WTC11 (cell line): ENCODE measurements at places on chromosomes 2 and 18.

DNA sequence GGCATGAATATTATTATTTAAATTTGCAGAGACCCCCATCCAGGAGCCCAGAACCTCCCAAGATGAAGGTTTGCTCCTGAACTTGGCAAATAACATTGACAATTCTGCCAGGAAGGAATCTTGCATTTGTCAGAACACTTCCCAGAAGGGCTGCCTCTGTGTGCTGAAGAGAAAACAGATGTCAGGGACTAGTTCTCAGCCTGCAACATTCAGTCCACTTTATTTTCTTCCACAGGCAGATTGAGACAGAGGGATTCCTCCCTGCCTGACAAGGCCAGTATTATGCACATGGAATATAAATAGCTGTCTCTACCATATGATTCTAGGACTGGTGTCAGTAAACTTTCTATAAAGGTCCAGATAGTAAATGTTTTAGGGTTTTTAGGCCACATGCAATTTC, 171.5 kb upstream of the SIX2 start:
- no peak for DNase-seq

DNA sequence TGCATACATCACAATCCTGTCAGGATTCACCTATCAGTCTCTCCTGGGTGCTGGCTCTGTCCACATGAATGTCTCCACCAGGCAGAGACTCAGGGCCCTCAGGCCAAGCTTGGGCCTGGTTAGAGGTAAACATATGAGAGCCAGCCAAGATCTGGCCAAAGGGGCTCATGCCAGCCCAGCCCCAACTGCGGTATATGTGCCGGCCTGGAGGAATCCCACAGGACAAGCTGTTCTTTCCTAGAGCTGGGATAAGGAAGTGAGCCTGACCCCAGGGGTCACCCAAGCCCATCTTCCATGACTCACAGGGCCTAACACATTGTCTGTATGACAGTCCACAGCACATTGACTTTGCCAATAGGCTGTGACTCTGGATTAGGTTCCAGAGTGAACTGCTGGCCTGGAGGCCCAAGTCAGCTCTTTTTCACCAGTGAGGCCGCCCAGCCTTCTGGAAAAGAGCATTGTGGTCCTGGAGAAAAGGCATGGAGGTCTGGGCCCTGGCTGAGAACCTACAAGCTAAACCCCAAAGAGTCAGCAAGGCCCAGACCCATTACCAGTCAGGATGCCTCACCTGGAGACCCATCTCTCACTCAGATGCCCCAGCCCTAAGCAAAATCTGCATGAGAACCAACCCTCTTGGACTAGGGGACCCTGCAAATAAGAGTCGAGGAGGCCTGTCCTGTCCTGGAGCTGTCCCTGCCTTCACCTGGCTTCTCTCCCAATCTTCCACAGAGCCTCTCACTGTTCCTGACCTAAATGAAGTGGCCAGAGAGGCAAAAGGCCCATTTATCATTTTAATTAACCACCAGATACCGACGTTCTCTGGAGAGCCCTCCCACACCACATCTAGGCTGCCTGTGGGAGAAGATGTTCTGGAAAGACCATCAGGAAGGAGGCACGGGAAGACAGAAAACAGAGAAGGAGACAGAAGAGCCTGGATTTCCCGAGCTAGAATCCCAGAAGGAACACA, 120.9 kb upstream of the PKDCC start:
- no peak for DNase-seq

DNA sequence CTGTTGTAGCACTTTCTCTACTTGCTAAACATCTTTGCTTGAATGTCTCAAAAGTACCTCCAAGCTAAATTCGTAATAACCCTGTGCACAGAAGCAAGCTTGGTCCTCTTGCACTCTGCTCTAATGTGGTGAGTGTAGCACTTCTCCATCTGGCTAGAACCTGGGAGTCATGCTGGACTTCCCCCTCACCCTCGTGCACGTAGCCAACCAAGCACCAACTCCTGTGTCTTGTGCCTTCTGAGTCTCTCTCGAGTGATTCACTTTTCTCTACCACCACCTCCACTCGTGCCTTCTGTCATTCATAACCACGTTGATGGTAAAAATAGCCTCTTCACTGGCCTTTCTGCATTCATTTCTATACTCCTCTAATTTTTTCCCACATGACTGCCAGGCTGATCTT, 91.9 kb upstream of the KCNE4 start:
- no peak for DNase-seq

GRCh38 chr2:236548179-236548921, 21.3 kb upstream of the ACKR3 start:
- no peak for DNase-seq

GRCh38 chr2:105861200-105861599, 116.5 kb downstream of the NCK2 start:
- no peak for DNase-seq

- no peak for DNase-seq
Measured at GRCh38 chr18:8762968-8763367, 57.6 kb downstream of the MTCL1 start.

GRCh38 chr18:66749030-66749429, 145.1 kb upstream of the CDH19 start:
- no peak for DNase-seq

DNA sequence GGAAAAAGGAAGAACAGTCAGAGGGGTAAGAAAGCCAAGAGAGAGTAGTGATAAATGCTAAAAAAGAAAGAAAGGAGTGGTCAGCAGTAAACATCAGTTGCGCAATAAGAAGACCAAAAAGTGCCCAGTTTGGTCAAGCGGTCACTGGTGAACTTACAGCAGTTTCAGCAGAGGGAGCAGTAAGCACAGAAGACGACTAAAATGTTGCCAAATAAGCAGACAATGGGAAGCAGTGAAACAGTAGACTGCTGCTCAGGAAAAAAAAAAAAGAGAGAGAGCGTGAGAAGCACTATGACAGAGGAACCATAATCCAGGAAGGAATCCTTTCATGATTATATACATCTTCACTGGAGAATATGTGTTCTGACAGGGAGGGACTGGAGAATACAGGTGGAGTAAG, 45.8 kb downstream of the DNAJC10 start:
- DNase-seq: no peak

DNA sequence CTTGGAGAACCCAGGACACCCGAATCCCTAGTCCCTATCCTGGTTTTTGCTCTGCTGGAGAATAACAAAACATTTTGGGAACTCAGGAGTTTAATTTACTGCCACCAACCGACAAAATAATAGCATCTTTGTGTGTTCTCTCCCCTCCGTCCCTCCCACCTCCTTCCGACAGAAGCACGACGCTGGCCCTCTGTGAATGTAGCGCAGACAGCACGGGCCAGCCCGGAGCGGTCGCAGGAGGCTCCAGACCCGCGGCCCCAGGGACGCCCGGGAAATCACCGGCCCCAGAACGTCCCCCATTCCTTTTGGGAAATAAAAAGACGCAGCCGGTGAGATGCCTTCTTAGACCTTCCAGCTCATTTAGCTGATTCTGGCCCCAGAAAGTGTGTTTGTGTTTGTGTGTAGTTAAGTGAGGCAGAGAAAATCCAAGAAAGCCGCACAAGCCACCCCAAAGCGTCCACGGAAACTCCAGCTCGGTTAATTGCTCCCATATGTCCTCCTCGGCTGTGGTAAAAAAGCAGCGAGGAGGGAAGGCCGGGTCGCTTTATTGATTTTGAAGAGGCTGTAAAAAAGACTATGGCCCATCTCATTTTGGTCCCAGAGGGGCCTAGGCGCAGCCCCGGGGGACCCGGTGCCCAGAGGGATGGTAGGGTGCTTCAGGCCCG, 577 bp upstream of the TANC1 start:
- peak; percentile 58 for DNase-seq

DNA sequence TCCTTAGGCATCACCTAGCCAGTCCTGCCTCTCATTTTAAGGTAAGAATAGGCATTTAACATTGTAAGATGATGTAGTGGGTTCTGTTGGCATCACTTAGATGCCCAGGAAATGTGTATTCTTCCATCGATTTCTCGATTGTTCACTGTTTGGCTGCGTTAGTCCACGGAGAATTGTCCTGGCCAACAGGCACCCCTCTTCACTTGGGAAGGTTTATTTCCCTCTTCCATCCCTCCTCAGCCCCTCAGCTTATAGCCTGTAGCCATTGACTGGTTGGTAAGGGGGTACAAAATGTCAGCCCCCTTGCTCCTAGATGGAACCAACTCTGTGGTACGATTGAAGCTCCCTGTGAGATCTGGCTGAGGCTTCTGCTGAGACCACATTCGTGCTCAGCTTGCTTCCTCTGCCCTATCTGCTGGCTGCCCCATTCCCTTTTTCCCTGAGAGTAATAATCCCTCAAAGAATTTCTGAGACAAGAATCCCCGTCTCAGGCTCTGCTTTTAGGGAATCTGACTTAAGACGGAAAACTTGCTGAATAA, 43.4 kb downstream of the PLEKHA3 start:
- no peak for DNase-seq

- no peak for DNase-seq
Measured at GRCh38 chr2:226656367-226656766, 143.3 kb downstream of the IRS1 start.

- DNase-seq: peak; percentile 80
Measured at GRCh38 chr2:163736433-163737189, 803 bp upstream of the FIGN start.

GRCh38 chr18:23317975-23318675, 135.0 kb upstream of the RIOK3 start:
- no peak for DNase-seq

GRCh38 chr2:45771261-45771660, 119.8 kb downstream of the PRKCE start:
- DNase-seq: peak; percentile 17

DNA sequence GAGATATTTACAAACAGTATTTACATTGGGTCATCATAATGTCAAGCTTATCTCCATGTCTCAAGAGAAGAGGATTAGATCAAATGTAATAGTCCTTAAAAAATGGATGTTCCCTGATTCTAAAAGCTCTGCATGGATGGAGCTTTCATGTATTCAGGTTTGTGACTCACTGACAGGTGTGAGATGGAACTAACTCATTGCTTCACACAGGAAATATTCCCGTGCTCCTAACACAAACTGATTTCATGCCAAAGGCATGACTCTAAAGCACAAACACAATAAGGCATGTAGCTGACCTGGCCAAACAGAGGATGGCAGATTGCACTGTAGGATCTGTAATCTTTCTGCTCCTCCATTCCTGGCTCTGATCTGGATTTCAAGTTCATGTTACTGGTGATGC, 110.0 kb downstream of the ALK start:
- DNase-seq: no peak

DNA sequence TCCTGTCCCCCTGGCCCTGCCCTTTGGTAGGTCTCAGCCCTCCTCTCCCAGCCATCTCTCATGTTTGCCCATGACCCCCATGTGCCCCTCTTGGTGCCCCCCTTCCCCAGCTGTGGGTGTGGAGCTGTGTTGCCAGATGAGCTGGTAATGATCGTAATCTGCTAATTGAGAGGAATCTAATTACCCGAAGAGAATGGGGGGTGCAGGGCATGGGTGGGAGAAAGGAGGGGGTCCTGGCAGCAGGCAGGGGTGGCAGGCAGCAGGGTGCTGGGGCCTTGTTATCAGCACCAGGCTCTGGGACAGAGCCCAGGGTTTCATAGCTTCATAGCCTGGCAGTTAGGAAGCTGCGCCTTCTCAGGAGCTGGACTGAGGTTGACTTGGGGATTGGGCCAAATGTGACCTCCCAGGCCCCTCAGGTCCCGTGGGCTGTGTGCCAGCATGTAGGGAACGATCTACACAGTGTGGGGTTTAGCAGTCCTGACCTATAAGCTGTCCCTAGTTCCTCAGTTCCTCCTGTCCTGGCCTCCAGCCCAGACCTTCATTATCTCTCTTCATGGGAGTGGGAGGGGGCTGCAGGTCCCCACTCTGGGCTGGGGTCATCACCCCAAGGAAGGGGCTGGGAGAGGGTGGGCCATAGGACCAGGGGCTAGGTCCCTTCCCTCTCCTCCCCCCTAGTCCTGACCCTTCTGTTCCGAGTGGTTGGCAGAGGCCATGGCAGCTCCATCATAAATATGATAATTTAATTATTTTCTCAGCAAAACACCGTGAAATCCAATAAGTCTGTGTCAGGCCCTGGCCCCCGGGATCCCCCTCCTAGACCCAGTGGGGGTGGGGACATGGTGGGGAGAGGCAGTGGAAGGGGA, 6.5 kb upstream of the ASIC4 start:
- no peak for DNase-seq

- no peak for DNase-seq
Measured at GRCh38 chr2:20638646-20639430, 12.1 kb downstream of the HS1BP3 start.

DNA sequence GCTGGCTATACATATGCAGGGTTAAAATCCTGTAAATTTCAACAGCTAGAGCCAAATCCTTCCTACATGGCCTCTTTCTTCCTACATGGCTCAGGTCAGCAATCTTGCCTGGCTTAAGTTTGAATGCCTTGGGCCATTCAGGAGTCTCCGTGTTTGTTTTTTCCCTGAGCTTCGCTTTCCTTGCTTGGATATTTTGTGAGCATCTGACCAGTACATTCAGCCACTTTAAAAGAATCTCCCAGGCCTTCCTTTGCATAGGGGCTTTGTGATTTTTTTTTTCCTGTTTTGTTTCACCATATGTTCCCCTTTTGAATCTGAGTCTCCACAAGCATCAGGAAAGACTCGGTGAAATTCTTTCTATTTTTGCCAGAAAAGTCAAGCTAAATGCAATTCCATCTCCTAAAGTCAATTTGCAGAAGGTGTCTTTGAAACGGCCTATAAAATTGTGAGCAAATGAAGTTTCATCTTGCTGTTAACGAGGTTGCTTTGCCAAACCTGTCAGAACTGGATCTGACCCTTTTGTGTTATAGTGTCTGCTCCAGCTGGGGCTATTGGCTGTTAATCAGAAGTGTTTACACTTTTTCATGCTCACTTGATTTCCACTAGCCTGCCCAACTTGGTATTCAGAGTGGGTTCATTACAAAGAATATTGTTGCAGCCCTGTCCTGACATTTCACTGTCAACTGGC, 256.9 kb downstream of the DCC start:
- no peak for DNase-seq

- DNase-seq: no peak
Measured at GRCh38 chr2:48792030-48792429, 36.5 kb upstream of the LHCGR start.

DNA sequence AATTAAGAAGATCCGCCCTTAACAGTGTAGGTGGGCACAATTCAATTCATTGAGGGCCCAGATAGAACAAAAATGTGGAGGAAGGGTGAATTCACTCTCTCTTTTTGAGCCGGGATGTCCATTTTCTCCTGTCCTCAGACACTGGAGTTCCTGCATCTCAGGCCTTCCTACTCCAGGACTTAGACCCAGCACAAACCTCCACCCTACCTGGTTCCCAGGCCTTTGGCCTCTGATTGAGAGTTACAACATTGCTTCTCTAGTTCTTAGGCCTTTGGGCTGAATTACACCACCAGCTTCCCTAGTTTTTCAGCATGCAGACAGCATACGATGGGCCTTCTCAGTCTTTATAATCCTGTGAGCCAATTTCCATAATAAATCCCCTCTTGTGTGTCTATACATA, 87.8 kb upstream of the TMEM17 start:
- no peak for DNase-seq

- no peak for DNase-seq
Measured at GRCh38 chr18:7666195-7666776, 99.2 kb downstream of the PTPRM start.

- no peak for DNase-seq
Measured at GRCh38 chr2:200528228-200528627, 2.2 kb downstream of the SGO2 start.

GRCh38 chr2:224178056-224178455, 139.0 kb upstream of the SERPINE2 start:
- no peak for DNase-seq

GRCh38 chr2:24711865-24712264, 81.3 kb downstream of the PTRHD1 start:
- DNase-seq: no peak
